ENCODE measurements at places on chromosomes 6 and 20.

- DNase-seq, result no peak
Observed at GRCh38 chr6:105151644-105152043, 28.2 kb downstream of the POPDC3 start.

- no peak for DNase-seq
Observed at GRCh38 chr6:39225543-39225942, 3.7 kb downstream of the KCNK5 start.

DNA sequence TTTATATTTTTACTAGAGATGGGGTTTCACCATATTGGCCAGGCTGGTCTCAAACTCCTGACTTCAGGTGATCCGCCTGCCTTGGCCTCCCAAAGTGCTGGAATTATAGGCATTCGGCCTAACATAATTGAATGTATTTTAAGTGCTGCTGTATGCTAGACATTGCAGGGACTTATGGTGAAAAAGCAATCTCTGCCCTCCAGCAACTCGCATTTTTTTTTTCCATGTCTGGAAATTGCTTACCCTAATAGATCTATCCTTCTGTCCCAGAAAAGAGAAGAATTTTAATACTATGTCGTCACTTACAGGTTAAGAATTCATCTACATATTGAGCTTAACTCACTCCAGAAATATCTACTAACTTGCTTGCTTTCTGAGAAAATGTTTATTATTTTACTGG is 10.4 kb downstream of the ITCH start:
- DNase-seq, result no peak

DNA sequence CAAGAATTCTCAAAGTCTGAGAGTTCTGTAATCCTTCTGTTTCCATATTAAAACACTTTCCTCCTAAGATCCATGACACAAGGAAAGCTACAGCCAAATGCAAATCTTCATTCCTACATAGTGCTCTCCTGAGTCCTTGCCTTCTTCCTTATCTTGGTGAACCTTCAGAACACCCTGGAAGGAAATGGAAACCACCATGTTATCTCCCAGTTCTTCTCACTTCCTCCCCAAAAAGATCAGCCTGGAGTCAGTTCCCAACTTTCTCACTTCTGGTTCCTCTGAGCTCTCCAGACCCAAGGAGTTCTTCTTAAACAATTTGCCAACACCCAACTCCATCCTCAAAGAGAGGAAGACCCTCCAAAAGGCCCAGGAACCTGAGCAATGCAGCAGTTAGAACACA is 193.3 kb upstream of the CCN2 start:
- no peak for DNase-seq

- no peak for DNase-seq
Observed at GRCh38 chr6:44575644-44576043, 188.1 kb downstream of the CDC5L start.

- DNase-seq, result no peak
Observed at GRCh38 chr20:5491455-5491854, 174.7 kb upstream of the PROKR2 start.

GRCh38 chr6:132954936-132955335 is 140.6 kb downstream of the RPS12 start:
- no peak for DNase-seq

DNA sequence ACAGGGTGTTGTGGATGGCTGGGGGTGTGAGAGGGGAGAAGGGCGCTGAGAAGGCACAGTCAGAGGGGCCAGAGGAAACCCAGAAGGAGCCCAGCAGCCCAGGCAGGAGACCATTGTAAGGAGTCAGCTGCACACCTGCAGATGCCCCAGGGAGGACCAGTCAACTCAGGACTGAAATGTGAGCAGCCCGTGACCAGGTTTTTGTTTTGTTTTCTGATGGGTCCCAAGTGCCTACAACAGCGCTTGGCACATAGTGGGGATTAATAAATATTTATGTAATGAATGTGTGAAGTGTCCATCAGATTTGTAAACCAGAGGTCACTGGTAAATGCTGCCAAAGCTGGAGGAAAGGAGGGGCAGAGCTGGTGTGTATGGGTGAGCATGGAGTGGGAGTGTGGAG is 30.2 kb downstream of the TRAM2 start:
- no peak for DNase-seq

GRCh38 chr6:135535989-135536414 is 38.5 kb upstream of the AHI1 start:
- DNase-seq, result peak; percentile 47

- no peak for DNase-seq
Observed at GRCh38 chr6:21971541-21971940, 325.3 kb downstream of the PRL start.

DNA sequence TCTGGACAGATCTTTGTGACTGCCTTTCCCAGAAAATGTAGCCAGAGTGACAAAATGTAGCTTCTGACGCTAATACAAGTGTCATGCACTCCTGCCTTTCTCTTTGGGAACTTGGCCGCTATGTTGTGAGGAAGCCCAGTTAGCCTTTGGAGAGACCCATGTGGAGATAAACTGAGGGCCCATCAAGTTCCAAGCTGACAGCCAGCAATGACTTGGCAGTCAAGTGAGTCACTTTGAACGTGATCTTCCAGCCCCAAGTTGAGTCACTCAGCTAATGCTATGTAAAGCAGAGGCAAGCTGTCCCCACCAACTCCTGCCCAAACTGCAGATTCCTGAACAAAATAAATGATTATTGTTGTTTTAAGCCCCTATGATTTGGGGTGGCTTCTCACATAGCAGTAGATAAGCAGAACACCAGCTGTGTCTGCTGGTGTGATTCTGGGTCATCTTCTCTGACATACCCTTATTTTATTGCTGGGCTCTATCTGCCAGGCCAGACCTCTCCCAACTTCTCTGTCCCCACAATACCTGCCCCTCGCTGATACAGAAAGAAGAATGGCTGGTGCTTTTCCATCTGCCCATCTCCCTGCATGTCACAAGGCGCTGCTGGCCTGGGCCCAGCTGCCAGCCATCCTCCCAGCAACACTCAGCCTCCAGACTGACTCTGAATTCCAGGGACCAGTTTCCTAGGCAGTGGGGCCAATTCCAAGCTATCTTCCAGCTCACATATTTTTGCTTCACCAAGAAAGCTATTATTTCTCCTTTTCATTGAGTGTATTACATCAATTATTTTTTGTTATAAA is 274.8 kb downstream of the LRFN2 start:
- DNase-seq, result no peak

DNA sequence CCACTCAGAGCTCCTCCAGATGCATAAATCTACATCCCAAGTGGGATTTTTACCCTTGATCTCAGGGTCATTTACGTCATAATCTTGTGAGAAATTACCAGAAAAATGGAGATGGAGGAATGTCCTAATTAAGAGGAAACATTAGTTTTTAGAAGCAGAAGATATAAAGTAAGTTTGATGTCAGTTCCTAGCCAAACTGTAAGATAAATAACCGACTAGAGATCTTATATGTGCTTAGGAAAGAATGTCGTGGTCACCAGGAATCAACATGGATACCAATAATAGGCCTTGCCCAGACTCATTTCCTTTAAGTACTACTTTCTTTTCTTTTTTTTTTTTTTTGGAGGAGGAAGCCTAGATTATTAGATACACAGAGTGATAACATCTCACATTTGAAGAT is 186.9 kb downstream of the UTRN start:
- no peak for DNase-seq

GRCh38 chr20:25230166-25230831 is 17.6 kb upstream of the PYGB start:
- DNase-seq, result no peak

DNA sequence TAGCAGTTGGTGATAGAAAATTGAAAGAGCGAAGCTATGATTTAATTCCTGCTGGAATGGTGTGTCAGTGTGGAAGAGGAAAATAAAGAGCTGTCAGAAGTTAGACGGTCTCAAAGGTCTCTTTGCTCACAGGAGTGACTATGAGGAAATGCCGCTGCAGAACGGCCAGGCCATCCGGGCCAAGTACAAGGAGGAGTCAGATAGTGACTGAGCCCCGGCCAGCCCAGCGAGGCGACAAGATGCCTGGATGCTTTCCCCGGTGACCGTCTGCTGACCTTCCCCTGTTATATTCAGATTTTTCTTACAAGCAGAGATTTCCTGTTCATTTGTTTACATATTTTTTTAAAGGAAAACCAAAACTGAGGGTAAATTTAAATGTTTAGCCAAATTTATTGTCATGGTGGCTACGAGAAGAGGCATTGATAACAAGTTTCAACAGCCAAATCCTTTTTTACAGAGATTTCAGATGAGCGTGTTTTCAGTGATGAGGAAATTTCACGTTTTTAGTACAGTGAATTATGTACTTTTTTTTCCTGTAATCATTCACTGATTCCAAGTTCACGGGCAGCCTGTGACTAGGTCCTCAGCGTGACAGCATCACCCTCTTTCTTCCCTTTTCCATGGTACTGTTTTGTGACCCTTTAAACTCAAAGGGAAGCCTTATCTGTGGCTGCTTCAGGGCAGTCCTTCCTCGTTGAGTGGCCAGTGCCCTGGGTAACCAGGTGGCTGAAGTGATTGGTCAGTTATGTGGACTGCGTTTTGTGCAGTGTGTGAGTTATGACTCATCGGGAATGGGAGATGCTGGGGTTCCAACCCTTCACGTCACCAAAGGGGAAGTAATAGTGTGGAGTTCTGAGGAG is 12.6 kb downstream of the DYNLT1 start:
- peak; percentile 51 for DNase-seq

DNA sequence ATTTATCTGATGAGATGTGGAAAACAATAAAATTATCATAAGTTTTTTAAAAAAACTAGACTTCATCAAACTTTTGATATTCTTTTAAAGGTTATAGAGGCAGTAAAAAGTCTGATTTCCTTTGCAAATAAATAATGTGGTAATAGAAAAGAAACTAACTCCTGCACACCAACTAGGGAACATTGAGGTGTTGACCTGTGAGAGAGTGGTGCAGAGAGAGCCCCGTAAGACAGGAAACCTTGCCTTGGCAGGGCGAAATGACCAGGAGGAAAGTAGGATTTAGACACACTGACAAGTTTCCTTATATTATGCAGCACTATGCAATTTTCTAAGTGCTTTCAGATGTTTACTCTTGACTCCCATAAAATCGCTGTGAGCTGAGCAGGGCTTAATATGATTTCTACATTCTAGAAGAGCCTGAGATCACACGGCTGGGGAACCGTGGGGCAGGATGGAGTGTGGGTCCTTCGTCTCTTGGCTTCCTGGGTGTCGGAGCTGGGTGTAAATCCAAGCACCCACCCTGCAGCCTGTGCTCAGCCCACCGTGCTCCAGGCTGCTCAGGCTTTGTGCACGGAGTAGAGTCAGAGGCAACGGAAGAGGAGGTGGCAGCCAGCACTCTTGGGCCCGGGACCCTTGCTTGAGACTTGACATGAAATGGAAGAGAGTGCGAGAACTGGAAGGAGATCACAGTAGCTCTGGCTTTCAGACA is 61.3 kb upstream of the FOXQ1 start:
- no peak for DNase-seq

- no peak for DNase-seq
Observed at GRCh38 chr6:111970426-111970825, 83.5 kb upstream of the CCN6 start.

DNA sequence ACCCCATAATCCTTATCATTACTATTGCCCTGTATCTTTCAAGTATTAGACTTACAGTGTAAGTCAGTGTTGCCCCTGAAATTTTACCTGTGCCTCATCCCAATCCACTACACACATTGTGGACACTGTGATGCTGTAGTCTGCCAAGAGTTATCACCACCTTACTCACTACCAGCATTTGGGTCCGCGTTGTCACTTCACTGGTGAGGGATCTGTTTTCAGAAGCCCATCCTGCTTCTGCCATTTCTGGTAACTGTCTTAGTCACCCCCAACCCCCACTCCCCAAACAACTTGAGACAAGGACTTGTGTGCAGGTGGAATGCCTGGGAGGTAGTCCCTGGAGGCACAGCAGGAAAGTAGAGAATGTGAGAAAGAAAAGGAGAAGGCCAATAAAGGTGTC is 6.0 kb upstream of the RAB44 start:
- DNase-seq, result no peak

DNA sequence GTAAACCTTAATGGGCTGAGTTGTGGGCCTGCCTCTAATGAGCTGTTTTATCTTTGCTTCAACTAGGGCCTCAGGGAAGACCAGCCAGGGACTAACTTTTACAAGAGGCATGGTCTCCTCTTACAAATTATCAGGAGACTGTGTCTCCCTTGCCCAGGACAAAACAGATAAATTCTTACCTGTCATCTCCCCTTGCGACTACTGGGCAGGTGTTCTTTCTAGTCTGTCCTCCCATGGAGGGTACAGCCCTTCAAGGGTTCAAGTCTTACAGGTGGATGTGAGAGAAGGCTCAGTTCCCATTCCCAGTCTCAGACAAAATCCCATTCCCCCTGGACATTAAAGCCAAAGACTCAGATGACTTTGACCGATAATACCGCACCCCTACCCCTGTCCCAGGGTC is 13.6 kb downstream of the RRBP1 start:
- no peak for DNase-seq

DNA sequence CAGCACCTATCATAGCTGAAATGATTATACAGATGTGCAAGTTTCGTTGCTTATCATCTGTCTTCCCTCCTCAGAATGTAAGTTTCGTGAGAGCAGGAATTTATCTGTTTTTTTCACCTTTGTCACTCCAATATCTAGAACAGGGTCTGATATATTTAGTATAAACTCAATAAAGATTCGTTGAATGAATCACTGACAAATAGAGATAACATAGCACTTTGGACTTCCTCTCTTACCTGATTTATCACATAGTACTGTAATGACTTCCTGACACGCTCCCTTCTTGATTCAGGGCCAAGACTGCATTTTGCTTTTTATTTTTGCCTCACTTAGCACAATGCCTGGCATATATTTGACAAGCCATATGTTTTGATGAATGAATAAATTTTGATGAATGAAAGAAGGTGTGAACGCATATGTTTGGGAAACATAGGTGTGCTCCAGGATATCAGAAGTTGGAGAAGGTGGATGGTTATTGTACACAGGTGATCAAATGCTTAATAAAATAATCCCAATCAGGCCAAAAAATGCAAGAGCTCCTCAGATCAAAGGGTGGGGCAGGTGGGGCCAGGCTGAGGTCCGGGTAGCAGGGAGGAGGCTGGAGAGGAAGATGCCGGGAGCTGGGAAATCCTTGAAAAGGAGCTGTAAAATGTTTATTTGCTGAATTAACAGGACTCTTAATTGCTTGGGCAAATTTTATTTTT is 33.0 kb downstream of the PIM1 start:
- no peak for DNase-seq

GRCh38 chr20:44848254-44849015 is 37.1 kb upstream of the YWHAB start:
- no peak for DNase-seq

- peak; percentile 29 for DNase-seq
Observed at GRCh38 chr20:13105864-13106457, 97.2 kb downstream of the SPTLC3 start.

DNA sequence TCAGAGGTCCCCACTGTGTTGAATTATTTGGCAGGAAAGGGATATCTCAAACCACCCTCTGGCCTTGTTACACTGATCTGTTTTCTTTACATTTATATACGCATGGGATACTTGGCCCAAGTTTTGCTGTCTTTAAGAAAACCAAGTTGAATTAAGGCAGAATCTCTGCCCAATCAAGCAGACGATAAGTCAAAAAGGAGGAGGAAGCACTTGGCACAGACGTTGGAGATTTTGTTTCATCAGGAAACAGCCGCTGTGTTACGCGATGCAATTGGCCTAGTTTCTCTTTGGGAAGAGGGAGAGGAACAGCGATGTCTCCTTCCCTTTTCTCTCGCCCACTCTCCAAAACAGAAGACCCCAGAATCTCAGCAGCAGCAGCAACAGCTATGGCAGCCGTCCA is 20.2 kb upstream of the NAA20 start:
- DNase-seq, result no peak

- no peak for DNase-seq
Observed at GRCh38 chr6:98560841-98561240, 273.5 kb upstream of the POU3F2 start.

GRCh38 chr20:11502061-11502460 is 415.6 kb upstream of the BTBD3 start:
- DNase-seq, result peak; percentile 73

Data from kidney glomerular epithelial cell (primary cell).